ENCODE measurements at places on chromosomes 16 and 17.

DNA sequence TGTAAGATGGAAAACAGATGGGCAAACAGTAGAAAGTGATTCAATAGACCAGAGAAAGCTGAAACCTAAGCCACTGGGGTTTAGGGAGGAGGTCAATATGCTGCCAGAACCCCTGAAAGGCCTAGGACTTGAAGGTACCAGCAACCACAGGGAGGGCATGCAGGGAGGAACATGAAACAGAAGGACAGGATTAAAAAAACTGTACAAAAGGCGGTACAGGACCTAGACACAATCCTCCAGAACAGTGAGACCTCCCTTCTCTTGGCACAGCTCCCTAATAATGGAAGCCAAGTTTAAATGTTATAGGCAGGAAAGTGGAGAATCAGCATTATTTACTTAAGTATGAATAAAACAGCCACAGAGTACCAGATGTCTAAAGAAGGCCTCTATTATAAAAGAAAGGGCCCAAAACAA is 105.5 kb downstream of the SPAG9 start:
- DNase-seq: no peak

DNA sequence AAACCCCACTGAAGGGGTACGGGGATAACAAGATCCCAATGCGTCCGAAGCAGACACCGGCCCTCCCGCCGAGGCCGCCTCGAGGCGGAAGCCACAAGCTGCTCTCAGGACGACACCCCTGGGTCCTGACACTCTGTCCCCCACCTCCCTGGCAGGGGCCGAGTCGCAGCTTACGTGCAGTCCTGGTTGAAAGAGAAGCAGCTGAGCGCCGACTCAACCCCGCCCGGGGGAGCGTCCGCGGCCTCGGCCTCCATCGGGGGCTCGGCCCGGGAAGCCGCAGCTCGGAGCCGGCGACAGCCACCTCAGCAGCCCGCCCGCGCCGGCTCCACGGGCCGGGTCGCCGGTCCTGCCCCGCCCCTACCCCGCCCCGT is at the start of gene WIPI1:
Gene WIPI1, minus strand, starts transcription at position 329 of the 371 bp plus-strand sequence. Its CDS starts 75 bp downstream, at position 254.
- no peak for DNase-seq

DNA sequence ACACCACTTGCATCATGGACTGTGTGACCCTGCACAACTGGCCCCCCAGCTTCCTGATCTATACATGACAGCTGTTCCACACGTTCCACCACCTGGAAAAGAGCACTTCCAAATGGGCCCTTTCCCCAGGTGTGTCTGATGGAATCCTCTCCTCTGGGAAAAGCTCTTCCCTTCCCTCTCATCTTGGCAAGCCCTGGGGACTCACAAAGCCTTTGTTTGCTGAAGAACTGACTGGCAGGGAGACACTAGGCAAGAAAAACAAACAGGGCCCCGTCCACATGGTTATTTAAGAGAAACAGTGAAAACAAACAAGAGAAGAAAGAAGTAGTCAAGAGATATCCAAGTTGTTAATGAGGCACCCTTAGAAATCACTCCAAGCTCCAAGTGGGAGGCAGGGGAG is 52.6 kb downstream of the C16orf95 start:
- no peak for DNase-seq

GRCh38 chr17:65626451-65626850 is 65.0 kb upstream of the AXIN2 start:
- DNase-seq: no peak

GRCh38 chr17:63460018-63460417 is 13.9 kb upstream of the CYB561 start:
- no peak for DNase-seq

DNA sequence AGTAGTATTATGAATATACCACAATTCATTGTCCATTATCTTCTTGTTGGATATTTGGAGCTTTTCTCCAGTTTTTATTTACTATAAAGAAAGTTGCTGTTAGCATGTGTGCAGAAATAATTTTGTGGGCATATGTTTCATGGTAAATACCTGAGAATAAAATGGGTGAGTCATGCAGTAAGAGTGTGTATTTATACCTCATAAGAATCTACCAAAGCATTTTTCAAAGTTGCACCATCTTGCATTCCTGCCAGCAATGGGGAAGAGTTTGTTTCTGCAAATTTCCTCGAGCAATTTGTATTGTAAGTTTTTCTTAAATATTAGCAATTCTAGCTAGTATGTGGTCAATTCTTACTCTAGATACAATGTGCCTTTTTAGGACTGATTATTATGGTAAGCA is 7.9 kb upstream of the MON1B start:
- no peak for DNase-seq

DNA sequence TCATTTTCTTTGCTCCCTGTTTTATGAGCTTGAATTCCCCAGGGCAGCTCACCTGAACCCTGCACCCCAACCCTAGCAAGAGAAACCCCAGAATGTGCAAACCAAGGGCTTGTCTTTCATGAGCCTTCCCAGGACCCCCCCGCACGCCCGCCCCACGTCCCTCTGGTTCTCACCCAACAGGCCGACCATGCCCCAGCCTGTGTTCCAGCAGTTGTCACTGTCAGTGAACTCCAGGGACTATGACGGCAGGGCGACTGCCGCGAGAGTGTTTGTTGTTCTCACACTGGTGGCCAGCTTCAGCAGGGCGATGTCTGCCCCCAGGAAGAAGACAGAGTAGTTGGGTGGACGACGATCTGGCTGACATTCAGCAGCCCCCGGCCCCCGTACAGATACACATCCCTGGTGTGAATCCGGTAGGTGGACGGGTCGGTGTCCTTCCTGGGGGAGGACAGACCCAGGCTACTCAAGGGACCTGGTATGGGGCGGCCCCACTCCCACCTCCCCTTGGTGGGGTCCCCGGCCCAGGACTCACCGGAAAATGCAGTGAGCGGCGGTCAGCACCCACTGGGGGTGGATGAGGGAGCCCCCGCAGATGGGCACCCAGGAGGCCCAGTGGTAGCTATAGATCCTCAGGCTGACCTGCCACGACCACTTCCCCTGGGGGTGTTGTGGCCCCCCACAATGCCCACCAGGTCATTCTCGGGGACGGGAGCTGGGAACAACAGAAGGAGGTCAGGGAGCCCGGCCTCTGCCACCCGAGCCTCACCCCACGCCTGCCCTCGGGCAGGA is 20.1 kb downstream of the TPSD1 start:
- no peak for DNase-seq

DNA sequence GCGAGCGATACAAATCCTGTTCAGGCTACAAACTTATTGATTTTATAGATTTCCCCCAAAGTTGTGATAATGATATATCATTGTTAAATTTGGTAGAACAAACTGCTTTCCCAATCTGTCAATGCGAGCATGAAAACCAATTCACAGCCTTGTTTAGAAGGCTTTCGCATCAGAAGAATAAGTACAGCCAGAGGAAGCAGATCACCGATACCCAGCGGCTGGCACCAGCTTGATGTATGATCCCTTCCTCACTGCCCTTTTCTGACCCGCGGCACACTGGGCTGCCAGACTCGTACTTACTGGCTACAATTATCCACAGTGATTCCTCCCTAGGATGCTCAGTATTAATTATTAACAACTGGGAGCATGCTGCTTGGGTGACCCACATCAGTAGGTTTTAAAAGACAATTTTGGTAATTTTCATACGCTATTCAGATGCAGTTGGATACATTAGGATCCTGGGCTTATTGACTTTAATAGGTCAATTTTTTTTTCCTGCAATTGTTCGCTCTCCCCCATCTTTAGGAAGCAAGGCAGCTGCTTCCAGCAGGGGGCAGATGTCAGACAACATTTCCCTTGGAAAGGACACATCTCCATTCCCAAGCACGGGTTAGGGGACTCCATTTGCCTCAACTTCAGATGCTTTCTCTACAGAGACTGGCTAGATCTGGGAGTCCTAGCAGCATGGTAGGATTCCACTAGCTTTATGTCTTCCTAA is 582.7 kb upstream of the PSMD7 start:
- no peak for DNase-seq

DNA sequence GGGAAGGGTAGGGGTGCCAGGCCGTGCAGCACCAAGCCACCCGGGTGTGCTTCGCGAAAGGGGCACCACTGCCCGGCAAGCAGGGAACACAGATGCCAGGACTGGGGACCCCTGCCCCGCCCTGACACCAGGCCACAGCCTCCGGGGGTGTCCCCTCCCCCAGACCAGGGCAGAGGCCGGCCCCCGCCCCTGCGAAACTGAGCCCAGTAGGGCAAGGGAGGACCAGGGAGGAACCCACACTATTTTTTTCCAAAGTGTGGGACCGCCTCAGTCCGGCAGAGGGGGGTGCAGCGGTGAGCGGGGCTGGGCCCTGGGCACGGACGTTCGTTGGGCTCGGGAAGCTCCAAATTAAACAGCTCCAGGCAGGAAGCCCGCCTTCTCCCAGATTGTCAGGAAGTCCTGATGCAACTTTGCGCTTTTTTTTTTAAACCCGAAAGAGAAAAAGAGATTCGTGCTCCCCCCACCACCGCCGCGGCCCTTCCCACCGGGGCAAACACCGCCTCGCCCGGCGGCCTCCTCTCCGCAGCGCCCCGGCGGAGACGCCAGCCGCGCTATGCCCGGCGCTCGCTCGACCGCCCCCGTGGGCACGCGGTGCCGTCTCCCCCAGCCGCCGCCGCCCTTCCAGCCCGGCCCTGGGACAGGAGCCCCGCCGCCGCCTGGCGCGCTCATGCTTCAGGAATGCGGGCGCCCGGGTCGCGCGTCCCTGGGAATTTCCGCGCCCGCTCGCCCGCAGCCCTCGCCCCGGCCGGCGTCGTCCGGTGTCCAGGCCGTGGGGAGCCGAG is 755 bp downstream of the PIEZO1 start:
- DNase-seq: no peak

DNA sequence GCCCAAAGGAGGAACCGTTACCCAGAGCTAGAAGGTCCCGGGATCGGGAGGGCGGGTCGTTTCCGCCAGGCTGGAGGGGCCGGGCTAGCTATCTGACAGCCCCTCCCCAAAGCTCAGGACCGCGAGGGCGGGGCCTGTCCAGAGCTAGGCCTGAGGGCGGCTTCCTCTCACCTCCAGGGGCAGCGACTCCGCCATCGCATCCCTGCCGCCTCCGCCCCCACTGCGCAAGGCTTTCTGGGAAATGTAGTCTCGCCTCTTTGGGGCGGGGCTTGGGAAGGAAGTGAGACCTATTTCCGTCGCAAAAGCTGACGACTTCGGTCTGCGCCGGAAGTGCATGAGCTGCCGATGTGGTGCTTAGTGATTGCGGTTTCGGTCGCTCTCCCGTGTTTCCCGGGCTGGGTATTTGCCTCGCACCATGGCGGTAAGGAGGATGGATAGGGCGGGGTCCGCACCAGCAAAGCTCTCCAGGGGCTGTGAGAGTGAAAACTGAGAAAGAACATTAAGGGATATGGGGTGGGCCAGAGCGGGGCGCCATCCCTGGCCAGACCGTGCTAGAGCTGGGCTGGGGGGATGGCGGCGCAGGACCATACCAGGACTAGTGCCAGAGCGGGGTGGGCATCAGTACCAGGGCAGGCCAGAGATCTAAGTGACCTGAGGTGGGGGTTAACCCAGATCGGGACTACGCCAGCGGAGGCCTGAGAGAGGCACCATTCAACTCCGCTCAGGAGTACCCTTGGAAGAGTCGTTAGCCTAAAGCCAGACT is at the start of gene TMEM208:
Gene TMEM208, plus strand, starts transcription at position 327 of the 763 bp plus-strand sequence. Its CDS starts 89 bp downstream, at position 416.
- peak; percentile 97 for DNase-seq

DNA sequence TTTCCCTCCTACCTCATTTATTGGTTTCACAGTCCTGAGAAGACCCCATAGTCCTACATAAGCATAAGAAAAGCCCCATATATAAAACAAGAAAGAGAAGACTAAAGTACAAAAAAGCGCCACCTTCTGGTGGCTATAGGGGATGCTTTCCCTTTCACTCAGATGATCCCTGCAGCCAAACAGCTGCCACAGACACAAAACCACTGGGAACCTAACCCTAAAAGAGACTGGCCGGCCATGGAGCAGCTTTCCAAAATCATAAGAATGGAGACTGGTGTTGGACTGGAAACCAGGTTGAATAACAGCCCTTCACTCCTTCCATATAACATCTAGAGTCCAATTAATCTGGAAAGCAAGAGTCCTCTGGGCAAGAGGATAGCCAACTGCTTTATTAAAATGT is 11.4 kb downstream of the DYNC1LI2 start:
- peak; percentile 13 for DNase-seq

GRCh38 chr17:46774108-46774737 is 44.3 kb downstream of the WNT3 start:
- no peak for DNase-seq

- peak; percentile 85 for DNase-seq
Measured at GRCh38 chr17:42112552-42113176, at the start of gene DHX58. DHX58 (minus strand) TSS chr17:42112714; CDS start chr17:42111892, 822 bp downstream.

DNA sequence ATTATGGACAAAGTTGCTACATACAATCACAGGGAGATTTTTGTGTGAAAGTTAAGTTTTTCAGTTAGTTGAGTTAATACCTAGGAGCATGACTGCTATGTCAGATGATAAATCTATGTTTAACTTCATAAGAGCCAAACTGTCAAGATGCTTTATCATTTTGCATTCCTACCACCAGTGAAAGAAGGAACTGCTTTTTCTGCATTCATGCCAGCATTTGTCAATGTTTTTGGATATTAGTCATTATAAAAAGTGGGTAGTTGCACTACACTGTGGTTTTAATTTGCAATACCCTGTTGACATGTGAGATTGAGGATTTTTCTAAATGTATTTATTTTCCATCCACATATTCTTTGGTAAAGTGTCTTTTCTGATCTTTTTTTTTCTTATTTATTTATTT is 434.0 kb upstream of the MON1B start:
- no peak for DNase-seq

GRCh38 chr17:59219992-59220327 is 351 bp upstream of the GDPD1 start:
- no peak for DNase-seq

DNA sequence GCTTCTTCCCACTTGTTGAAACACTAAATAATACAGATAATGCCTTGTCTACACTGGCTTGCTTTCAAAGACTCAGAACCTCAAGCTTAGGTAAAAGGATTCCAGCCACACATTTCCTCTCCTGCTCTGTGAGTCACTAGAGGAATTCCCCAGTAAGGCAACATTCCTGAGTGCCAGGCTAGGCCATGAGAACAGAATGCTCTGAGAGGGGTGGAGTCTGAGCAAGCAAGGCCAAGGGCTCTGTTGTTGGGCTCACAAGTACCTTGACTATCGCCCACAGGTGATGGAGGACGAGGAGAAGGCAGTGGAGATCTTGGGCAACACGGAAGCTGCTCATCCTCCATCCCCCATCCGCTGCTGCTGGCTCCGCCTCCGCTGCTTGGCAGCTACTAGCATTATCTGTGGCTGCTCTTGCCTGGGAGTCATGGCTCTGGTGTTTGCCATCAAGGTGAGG is 6.7 kb upstream of the PHKG2 start:
- DNase-seq: no peak

GRCh38 chr17:58119491-58119890 is 28.7 kb upstream of the OR4D1 start:
- DNase-seq: no peak

DNA sequence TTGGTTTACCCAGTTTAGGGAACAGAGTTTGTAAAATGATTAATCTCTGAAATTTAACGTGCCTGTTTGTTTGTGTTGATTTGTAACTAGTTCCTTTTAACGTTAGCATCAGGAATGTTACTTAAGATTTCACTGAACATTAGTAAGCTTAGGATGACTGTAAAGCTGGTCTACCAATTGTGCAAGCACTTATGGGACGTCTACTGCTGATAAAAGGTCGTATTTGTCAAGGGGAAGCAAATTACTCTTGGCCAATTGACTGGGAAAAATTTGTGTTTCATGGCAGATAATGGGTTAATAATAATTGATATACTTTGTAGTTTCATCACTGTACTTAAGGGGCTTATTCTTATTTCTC is 11.8 kb downstream of the METTL9 start:
- no peak for DNase-seq

- no peak for DNase-seq
Measured at GRCh38 chr16:49932946-49933345, 77.0 kb upstream of the ZNF423 start.

- no peak for DNase-seq
Measured at GRCh38 chr16:29927070-29927905, 1.3 kb upstream of the KCTD13 start.

Data from naive thymus-derived CD4-positive, alpha-beta T cell (primary cell).